Activated T-cell treated with anti-CD3 and anti-CD28 coated beads, Interleukin-2, amount 50 U/mL, for 24 hours (primary cell): ENCODE measurements at places on chromosomes 2 and 18.

DNA sequence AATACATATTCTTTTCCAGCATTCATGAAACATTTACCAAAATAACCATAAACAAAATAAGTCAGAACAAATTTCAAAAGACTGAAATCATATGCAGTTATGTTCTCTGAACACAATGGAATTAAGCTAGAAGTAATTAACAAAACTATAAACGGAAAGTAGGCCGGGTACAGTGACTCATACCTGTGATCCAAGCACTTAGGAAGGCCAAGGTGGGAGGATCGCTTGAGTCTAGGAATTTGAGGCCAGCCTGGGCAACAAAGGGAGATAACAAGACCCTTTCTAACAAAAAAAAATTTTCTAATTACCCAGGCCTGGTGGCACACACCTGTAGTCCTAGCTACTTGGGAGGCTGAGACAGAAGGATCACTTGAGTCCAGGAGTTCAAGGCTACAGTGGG is 14.9 kb downstream of the ATAD2B start:
- no peak for DNase-seq

DNA sequence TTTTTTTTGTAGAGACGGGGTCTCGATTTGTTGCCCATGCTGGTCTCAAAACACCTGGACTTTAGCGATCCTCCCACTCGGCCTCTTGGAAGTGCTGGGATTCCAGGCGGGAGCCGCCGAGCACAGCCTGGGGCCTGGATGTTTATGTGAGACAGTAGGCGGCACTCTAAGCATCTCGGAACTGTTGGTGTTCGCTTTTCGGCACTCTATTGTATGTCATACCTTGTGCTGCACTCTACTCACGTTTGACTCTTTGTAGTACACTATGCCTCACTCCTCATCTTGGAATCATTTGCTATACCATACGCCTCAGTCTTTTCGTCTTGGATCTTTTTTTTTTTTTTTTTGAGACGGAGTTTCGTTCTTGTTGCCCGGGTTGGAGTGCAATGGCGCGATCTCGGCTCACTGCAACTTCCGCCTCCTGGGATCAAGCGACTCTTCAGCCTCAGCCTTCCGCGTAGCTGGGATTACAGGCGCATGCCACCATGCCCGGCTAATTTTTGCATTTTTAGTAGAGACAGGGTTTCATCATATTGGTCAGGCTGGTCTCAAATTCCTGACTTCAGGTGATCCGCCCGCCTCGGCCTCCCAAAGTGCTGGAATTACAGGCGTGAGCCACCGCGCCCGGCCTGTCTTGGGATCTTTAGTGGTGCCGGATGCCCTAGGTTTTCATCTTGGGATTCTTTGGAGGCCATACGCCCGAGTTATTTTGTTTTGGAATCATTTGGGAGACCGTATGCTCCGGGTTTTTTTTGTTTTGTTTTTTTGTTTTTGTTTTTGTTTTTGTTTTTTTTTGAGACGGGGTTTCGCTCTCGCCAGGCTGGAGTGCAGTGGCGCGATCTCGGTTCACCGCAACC is 24.2 kb upstream of the ZDBF2 start:
- no peak for DNase-seq

DNA sequence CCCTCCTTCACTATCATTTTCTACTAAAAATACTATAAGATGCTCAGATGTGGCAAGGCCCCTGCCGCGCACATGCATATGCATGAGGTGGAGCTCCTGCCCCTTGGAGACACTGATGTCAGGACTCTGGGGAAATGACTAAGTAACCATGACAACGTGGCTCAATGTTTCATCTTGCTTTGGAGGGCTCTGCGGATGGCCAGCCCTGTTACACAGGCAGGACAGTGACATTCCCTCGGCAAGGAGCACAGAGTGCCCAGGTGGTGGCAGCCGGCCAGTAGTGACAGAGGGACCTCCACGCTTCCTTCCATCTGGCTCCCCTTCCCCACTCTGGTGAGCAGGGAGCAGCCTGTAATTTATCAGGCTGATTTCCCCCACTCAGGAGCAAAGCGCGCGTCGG is 364.1 kb downstream of the SS18 start:
- no peak for DNase-seq

- no peak for DNase-seq
Observed at GRCh38 chr2:101012054-101012705, 10.1 kb downstream of the RPL31 start.

- no peak for DNase-seq
Observed at GRCh38 chr2:109199790-109200189, 70.8 kb downstream of the SH3RF3 start.

- DNase-seq, result no peak
Observed at GRCh38 chr2:7899241-7899640, 782.6 kb upstream of the ID2 start.

- no peak for DNase-seq
Observed at GRCh38 chr2:65716698-65717097, 284.3 kb upstream of the SPRED2 start.

DNA sequence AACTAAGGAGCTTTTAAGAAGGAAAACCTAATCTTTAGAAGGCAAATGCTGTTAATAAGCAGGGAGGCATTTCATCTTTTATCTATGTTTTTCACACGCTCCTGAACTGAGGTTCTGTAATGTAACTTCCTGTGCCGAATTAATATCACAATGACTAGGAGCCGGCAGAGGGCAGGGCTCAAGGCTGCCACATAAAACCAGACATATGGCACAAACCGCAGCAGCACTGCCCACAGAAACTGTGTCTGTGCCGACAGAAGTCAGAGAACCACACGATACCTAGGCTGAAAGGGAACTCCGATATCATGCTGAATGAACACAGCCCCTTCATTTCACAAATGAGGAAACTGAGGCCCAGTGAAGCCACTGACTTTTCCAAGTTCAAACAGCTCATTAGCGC is 112.1 kb downstream of the EIPR1 start:
- no peak for DNase-seq

- no peak for DNase-seq
Observed at GRCh38 chr2:177383935-177384334, 8.6 kb upstream of the AGPS start.

DNA sequence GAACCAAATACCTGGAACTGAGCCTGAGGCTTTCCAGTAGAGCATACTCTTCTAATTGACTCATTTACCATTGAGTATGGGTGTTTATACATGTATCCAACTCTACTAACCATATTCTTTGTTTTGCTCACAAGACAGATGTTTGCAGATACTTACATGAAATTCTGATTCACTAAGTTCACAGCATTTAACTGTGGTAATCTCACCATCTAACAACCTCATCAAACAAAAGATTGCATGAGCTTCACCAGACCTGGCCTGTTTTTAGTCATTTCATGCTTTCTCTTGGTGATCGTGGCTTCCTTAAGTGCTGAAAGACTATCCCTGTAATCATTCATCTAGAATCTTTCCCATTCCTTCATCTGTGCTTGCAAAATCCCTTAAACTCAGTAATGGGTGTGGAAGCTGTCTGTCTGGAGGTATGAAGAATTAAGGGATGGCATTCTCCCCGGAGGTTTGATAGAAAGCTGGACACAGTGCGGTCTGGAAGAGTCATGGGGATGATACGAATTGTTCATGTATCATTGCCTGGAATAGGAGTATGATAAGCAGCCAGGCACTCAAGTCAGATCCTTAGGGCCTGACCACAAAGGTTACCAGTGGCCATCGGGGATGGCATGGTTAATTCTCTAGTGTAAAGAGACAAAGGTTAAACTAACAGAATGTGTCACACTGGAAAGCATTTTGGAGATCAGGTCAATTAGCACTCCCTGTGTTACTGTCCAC is 42.0 kb upstream of the IL1R1 start:
- no peak for DNase-seq

DNA sequence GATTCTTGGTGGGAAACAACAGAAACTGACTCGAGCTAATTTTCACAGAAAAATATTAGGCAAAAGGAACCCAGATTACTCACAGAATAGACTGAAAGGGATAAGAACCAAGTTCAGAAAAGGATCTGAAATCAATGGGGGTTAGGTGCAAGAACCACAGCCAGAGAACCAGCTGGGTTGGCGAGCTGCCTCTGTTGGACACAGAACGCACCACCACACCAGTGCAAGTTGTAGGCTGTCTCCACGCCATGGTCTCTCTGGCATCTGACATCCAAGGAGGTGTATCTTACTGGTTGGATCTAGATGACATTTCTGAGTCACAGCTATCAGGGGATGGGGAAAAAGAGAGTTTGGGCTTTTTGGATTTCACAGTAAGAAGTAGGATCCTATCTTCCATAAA is 18.6 kb upstream of the ONECUT2 start:
- no peak for DNase-seq

- DNase-seq, result no peak
Observed at GRCh38 chr2:71829008-71829407, 318.7 kb downstream of the CYP26B1 start.

GRCh38 chr2:186919296-186919695 is 70.3 kb upstream of the ZSWIM2 start:
- no peak for DNase-seq

GRCh38 chr2:179437430-179437829 is 172.8 kb upstream of the SESTD1 start:
- DNase-seq, result no peak

GRCh38 chr2:169824373-169825333 is at the start of gene METTL5:
Gene METTL5, minus strand, starts transcription at chr2:169824905. Its CDS starts 308 bp downstream, at chr2:169824597.
- DNase-seq, result peak; percentile 90

- DNase-seq, result no peak
Observed at GRCh38 chr18:69250305-69251151, 150.2 kb upstream of the DOK6 start.

GRCh38 chr2:39407516-39408296 is 29.4 kb downstream of the MAP4K3 start:
- no peak for DNase-seq

DNA sequence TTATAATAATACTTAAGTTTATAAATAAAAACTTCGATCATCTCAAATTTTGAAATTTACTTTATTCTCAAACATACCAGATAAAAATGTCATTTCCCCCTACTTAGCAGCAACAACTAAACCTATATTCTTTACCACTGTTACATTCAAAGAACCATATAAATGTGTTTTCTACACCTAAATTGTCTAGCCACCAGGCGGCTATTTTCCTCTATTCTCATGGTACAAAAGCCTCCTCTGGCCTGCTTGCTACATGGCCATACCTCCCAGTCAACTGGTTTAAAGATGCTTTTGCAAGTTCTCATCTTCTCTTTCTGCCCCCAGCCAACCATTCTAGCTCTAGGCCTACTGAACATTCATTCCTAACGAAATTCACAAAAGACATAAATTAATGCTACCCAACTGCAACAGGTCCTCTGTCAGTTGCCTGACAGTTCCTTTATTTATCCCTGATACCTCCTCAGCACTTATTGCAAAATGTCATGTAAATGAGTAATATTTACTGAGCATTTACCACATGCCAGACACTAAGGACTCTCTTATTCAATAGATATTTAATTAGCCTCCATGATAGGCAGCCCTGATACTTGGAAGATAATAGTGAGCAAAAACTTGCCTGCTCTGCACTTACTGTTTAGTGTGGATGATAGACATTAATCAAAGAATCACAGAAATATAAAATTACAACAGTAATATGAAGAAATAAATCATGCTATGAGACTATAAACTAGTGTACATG is 5.0 kb downstream of the C1D start:
- no peak for DNase-seq

GRCh38 chr2:231373184-231373583 is 22.3 kb upstream of the B3GNT7 start:
- DNase-seq, result no peak

DNA sequence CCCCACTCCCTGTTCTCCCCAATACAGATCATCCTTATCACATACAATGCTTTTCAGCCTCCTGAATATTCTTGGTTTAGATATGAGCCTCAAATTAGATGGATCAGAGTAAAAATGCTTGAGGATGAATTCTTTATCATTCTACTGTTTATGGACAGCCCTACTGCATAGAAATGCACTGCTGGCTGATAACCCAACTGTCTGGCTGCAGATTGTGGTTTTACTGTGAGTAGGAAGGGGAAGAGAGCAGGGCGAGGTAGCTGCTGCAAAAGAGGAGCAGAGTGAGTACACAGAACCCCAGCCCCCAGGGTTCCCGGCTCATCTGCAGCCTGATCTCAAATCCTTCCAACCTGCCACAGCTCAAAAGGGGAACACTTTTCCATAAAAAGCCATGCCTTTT is 29.4 kb upstream of the NCOA1 start:
- no peak for DNase-seq

DNA sequence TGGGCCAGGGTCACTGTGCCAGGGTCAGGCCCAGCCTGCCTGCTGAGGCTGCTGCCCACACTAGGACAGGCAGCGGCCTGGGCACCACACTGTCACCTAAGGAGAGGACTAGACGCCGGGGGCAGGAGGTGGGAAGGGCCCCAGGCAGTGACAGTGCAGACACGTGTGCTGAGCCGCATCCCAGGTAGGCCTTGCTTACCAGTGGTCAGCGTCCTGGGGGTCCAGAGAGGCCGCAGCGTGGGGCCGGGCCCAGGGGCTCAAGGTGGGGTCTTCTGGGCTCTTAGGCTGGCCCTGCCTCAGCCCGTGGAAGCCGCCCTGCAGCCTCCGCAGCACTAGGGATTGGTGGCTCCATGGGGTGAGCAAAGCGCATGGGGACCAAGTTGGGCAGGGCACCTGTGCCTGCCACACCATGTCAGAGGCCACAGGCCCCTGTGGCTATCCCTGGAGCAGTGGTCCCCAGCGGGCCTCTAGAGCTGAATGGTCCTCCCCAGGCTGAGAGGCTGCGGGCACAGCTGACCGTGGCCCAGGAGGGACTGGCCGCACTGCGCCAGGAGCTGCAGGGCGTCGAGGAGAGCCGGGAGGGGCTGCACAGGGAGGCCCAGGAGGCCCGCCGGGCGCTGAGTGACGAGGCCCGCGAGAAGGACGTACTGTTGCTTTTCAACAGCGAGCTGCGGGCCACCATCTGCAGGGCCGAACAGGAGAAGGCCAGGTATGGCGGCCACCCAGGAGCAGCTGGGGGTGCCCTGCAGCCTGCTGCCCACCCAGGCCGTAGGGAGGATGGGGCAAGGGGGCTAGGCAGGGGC is 35.2 kb upstream of the SNED1 start:
- DNase-seq, result peak; percentile 23

DNA sequence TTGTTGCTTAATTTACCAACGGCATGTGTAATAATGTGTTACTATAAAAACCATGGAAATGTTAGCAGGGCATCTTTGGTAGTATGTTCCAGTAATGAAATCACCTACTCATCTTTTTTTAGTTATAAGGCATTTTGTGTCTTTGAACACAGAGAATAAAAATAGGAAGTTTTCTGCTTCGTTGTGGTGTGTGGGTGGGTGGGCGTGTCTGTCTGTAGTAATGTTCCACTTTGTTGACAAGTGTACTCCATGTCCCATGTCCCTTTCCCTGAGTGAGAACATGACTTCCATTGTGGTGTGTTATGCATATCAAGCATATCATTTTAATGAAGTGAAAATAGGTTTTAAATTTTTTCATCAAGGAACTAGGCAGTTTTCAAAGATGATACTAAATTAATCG is 149.3 kb downstream of the VWC2L start:
- DNase-seq, result no peak

- DNase-seq, result no peak
Observed at GRCh38 chr2:218961229-218961628, 1.8 kb downstream of the CDK5R2 start.

GRCh38 chr2:234873828-234874173 is 78.0 kb upstream of the SH3BP4 start:
- no peak for DNase-seq
